Activated CD4-positive, alpha-beta T cell treated with anti-CD3 and anti-CD28 coated beads, Interleukin-2, amount 50 U/mL, for 1 hour (primary cell): ENCODE measurements at places on chromosomes 1 and 21.

GRCh38 chr21:27425574-27425973, 458.7 kb upstream of the ADAMTS5 start:
- DNase-seq: no peak

- no peak for DNase-seq
Observed at GRCh38 chr1:10211805-10212410, 1.5 kb downstream of the KIF1B start.

DNA sequence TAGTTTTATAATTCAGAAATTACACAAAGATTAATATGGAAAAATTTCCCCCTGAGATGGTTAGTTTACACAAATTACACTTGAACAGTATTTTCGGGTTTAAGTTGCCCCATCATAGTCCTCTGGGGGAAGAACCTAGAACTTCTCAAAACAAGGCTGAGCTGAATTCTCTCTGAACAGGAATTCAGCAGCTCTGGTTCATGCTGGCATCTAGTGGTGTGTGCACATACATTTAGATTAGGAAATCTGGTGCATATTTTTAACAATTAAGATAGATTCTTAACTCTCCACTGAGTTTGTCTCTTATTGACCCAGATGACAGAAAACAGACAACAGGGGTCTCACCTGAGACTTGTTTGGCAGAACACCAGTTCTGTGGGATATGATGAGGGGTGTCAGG, 410.7 kb downstream of the DSCAM start:
- no peak for DNase-seq

DNA sequence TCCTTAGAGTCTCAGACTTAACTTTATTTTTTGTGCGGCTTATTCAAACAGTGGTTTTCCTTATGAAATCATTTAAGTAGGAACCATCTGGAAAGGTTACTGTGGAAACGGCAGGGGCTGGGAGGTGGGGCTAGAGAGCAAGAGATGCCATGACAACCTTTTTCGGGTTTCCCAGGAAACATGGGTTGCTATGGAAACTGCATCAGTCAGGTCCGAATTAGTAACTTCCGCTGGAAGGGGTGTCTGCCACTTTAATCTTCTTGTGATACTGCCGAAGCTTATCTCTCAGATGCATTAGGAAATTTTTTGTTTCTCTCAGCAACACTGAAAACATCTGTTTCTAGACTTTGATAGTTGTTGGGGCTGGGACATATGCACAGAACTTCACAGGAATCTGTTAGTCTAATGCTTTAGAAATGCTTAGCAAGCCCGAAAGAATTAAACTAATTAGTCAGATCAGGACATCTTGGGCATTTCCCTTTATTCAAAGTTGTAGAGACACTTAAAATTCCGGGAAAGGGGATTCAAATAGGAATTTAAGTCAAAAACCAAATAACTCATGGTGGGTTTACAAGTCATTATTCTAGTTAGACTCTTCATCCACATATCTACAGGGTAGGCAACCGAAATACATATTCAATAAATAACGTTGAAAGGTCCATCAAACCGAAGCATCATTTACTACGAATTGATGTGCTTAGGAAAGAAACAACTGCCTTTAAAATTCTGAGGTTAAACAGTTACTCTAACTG, 2.6 kb downstream of the KCNA3 start:
- peak; percentile 64 for DNase-seq

- DNase-seq: no peak
Observed at GRCh38 chr1:238331557-238331956, 440.8 kb upstream of the ZP4 start.

- no peak for DNase-seq
Observed at GRCh38 chr1:166069390-166069789, 97.4 kb downstream of the FAM78B start.

- DNase-seq: no peak
Observed at GRCh38 chr1:52706136-52706670, 8.1 kb upstream of the COA7 start.

GRCh38 chr1:162736184-162736583, 54.3 kb upstream of the HSD17B7 start:
- DNase-seq: no peak

DNA sequence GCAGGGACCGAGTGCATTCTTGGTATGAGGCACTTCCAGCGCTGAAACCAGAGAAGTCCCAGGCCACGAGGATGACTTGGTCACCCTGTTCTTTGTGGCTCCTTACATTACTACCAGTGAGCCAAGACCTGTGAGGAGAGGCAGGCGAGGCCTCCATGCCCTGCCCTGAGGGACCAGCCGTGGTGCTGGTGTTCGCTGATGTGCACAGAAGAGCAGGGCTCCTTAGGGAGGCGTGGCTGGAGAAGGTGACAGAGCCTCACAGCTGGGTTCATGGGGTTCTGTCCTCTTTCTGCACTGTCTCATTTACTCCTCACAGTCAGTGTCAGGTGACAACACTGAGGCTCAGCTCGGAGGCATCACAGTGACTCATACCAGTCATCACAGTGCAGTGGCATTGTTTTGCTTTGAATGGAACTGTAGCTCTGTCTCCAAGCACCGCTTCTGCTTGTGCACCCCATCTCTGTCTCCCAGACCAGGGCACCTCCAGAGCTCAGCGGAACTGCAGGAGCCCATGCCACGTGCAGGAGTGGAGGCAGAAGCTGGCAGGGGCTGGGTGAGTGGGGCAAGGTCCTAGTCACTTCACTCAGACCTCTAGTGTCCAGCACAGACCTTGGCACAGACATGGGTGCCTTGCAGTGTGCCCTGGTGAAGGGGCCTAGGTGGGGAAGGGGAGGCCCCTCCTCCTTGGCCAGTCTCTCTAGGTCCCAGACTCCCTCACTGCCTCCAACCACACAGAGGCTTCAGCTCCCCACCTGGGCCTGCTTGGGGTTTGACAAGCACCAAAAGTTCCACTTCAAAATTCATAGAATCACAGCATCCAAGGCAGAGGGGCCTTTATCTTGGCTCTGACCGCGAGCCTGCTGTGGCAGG, 310.9 kb downstream of the MATN1 start:
- DNase-seq: no peak

DNA sequence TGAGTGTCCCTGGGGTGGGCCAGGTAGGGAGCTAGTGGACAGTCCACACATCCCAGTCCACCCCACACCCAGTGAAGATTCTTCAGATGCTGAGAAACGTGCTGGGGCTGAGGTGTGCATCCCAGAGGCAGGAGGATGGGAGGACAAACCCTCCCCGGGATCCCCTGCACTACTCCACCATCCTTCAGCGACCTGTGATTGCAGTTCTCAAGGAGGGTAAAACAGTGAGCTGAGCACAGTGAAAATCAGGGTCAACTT, 51.0 kb downstream of the ELK4 start:
- no peak for DNase-seq

DNA sequence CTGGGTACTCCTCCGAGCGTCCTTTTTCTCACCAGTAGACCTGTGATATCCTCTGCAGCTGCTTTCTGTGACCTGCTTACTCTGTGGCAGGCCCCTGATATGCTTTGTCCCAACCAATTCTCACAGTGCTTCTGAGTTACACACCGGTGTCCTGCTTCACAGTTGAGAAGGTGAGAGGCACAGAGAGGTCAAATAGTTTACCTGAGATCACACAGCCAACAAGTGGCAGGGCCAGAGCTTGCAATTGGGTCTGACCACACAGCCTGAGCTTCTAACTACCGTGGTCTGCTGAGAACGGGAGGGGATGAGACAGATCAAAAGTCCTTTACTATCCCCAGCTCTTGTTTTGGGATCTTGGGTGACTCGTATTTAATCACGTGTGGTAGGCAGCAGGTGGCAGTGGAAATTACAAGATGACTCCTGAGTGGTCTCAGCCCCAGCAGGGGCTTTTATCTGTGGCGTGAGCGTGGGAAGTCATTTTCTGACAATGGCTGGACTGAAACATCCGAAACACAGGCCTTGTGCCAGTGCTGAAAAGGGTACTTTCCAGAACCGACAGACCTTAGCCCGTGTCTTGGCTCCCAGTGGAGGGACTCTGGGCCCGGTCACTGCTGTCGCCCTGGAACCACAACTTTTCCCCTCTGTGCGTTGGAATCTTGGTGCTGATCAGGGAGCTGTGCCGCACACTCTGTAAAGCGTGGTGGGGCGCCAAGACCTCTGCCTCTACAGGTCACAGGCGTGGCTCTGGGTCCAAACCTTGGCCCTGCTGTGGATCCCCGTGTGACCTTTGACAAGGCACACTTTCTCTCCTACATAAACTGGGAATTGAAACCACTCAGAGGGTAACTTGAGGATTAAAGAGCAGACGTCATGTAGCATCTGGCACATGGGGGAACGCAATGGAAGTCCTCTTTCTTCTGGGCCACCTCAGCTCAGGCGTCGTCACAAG, 11.9 kb downstream of the THEMIS2 start:
- DNase-seq: no peak

GRCh38 chr1:230948301-230948700, 30.4 kb downstream of the TTC13 start:
- no peak for DNase-seq

DNA sequence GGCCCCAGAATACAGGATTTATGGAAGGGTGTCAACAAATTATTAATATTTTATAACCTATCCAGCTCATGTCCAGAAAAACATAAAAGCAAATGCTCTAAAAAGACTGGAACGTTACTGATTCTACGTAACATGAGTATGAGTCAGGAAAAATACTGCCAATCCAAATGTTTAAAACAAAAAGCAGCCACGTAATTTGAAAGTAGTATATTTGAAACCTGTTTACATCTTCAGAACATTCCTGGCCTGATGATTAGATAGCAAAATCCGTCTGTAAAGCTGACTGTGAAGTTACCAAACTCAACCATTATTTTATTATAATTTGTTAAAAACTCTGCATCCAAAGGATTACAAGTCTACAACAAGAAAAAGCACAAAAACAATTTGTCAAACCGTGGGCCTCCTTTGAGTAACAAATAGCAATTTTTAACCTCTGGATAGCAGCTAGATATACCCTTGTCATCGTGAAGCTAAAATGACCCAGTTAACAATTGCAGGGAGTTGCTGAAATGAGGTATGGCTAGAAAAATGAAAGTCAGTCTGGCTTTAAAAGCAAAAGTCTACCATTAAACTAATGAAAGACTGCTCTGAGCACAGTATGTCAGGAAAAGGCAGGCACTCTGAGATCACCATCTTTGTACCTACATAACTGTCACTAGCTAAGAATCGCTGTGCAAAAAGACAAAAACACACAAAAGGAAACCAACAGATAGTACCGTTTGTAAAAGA, 1.2 kb downstream of the UBR4 start:
- DNase-seq: no peak

GRCh38 chr1:187157115-187157514, 328.4 kb downstream of the PLA2G4A start:
- no peak for DNase-seq

DNA sequence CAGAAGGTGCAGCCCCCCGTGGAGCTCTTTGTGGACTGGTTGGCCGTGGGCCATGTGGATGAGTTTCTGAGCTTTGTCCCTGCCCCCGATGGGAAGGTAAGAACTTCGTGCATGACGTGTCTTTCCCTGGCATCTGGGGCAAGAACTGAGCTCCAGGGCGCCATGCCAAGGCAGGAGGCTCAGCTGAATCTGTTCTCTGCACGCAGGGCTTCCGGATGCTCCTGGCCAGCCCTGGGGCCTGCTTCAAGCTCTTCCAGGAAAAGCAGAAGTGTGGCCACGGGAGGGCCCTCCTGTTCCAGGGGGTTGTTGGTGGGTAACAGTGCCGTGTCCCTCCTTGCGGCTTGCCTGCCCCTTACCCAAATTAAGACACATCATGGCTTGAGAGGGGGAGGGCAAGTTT, 27.7 kb downstream of the PADI3 start:
- DNase-seq: no peak

DNA sequence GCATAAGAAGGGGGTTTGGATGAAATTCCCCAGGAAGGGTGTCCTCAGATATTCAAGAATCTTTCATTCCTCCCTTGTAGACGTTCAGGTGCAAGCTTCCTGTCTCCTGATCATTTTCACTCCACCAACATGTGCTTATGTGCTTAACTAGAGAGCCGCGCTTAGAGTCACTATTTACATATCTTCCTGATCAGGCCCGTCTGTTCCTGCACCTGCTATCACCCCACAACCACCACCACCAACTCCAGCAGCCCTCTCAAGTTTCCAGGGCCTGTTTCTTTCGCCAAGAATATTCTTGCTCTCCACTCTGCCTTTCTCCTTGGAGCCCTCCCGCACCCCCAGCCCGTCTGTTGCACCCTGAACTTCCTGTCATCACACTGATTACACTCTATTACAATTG, 113.4 kb downstream of the SPSB1 start:
- no peak for DNase-seq

DNA sequence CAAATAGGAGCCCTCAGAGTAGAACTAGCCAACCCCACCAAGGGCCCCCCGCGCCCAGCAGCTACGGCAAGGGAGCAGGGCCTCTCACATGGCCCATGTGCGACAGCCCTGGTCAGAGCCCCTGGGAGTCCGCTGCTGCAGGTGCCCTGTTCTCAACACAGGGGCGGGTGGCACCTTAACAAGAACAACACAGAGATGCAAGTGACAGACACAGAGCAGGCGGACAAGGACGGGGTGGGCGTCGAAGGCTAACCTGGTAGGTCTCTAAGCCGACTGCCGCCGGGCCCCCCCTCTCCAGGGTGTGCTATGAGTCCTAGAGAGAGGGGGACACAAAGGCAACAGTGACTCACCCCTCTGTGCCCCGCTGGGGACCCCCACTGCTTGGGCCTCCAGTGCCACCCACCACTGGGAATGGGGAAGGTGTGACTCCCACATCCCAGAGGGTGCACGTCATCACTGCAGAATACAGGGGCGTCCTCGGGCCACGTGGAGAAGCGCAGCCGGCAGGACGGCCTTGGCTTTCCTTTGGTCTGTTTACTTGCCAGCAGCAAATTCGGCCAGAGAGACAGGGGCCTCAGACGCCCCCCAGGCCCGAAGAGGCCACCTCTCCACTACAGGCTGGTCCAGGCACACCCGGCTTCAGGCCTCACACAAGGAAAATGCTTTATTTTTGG, 44.8 kb downstream of the PRDM15 start:
- no peak for DNase-seq

- no peak for DNase-seq
Observed at GRCh38 chr1:7783178-7783711, 846 bp upstream of the PER3 start.

DNA sequence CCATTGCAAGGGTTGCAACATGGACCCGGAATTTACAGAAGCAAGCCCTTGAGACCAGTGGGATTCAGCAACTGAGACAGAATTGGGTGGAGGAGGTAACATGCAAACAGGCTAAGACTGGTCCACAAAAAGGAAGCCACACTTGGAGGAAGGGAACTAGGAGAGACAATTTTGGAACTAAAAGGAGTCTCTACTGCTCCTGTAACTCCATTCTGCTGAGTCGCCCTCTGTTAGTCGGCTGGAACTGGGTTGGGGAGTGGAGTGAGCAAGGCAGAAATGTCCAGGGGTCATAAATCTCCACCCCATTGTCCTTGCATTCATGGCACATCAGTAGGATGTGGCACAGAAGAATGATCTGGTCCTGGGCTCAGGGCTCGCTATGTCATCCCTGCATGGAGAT, 5.1 kb downstream of the LAMB3 start:
- no peak for DNase-seq

DNA sequence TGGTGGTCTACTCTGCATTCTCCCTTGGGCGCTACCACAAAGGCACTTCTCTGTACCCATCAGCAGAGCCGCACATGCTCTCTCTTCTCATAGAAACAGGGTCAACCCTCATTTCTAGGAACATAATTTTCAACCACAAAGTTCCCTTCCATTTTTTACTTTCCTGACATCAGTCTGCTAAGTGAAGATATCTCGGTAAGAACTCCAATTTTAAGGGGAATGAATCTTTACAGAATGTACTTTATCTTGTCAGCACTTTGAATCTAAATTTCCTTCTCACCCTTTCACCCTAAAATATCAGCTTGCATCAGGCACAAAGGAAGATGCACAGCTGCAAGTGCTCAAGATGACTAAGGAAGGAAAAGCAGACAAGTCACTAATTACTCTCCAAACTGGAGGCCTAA, 545.9 kb downstream of the SMYD3 start:
- no peak for DNase-seq

GRCh38 chr1:224733027-224733911, 117.2 kb downstream of the CNIH3 start:
- DNase-seq: no peak
